ENCODE measurements at places on chromosomes 2 and 18.

- DNase-seq: no peak
Observed at GRCh38 chr18:46152808-46153617, 48.8 kb downstream of the HAUS1 start.

DNA sequence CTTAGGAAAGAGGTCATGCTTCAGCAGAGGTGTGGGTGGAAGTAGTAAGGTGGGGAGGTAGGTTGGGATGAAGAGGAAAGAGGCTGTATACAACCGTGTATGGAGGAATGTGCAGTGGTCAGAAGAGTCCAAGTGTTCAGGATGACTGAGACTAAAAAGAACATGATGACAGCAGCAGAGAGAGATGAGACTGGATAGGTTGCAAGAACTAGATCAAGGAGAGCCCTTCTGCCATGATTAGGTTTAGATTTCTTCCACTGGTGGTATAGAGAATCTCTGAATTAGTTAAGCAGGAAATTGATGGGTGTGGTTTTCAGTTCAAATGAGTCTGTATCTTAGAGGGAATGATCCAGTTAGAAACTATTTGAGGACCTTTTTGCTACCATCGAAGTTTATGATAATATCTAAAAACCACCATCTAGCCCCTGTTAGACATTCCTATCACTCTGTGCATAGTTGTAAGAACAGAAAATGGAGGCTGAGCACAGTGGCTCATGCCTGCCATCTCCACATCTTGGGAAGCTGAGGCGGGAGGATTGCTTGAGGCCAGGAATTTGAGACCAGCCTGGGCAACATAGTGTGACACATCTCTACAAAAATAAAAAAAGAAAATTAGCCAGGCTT is 221.0 kb downstream of the LTBP1 start:
- DNase-seq: no peak

DNA sequence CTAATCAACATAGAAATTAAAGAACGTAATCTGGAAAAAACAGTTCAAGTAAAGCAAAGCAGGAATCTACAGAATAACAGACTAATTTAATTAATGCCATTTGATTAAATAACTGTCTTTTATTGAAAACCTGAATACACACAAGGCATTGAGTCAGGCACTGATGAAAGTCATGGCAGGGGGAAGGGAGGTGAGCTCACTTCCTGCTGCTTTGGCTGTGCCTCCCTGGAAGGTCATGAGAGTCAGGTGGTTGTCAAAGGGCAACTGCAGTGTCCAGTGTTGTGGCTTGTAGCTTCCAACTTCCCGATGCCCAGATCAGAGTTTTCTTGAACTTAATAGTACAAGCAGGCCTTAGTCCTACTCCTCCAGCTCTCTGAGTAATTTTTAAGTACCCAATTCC is 180.9 kb downstream of the PID1 start:
- no peak for DNase-seq

GRCh38 chr2:218028562-218029348 is 26.0 kb upstream of the TNS1 start:
- no peak for DNase-seq

- DNase-seq: no peak
Observed at GRCh38 chr18:67553437-67553836, 36.9 kb upstream of the DSEL start.

DNA sequence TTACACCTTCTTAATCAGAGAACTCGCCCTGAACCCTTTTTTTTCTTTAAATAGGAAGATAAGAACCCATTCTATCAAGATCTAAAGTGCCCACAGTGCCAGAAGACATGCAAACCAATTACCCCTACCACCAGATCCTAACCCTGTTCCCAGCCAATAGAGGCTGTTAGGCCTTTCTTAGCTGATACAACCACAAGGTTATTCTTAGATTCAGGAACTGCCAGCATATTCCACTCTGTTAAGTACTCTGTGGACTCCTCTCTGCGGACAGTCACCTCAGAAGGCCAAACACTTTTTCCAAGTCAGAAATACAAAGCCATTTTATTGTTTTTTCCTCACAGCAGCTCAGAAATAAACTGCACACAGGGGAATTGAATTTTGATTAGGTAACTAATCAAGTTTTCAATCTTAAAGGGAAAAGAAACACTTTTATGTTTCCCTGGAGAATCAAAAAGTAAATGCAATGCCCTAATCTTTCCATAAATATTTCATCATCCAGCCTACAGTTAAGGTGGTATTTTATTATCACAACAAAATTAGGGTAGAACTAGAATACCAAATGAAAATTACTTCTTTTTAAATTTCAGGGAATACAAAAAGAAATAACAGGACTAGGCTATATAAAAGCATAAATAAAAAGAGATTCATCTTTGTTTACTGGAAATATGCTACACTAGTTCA is 111.4 kb downstream of the NBAS start:
- no peak for DNase-seq

GRCh38 chr2:163800951-163801381 is 65.2 kb upstream of the FIGN start:
- no peak for DNase-seq

- no peak for DNase-seq
Observed at GRCh38 chr2:173711816-173712215, 253.4 kb downstream of the SP3 start.

DNA sequence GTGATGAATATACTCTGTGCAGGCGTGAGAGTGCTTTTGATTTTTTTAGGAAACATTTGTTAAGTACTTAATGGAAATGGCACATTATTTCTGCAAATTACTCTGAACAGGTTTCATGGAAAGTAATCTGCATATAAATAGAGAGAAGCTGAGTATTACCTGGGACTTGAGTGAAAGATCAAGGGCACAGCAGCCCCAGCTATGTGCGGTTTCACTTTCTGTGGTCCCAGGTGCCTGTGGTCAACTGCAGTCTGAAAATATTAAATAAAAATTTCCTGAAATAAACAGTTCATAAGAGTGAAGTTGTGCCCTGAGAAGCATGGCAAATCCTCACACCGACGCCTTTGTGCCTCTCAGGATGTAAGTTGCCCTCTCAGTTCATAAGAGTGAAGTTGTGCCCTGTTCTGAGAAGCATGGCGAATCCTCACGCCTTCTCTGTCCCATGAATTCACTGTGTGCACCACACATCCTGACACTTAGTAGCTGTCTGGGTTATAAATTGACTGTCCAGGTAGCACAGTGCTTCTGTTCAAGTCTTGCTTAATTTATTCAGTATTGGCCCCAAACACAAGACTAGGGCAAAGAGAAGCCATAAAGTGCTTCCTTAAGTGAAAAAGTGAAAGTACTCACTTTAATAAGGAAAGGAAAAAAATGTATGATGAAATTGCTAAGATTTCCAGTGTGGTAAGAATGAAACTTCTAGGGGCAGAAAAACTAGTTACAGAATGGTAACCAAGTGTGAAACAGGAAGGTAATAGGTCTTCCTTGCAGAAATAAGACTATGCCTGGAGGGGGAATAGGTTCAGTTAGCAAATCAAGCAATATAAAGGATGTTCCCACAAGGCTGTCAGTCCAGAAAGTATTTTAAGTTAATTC is 4.3 kb upstream of the SNTG2 start:
- DNase-seq: no peak

- DNase-seq: no peak
Observed at GRCh38 chr2:205235434-205235833, 446.9 kb upstream of the NRP2 start.

DNA sequence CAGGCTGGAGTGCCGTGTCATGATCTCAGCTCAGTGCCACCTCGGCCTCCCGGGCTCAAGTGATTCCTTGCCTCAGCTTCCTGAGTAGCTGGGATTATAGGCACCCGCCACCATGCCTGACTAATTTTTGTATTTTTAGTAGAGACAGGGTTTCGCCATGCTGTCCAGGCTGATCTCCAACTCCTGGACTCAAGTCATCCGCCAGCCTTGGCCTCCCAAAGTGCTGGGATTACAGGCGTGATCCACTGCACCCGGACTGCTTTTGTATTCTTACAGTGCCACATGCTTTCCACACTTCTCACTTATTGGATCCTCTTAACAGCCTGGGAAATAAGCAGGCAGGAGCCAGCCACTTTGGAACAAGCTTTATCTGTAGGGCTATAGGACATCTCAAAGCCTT is 25.3 kb upstream of the BCL2L11 start:
- DNase-seq: no peak

All from stimulated activated CD8-positive, alpha-beta memory T cell treated with anti-CD3 and anti-CD28 coated beads, Interleukin-2, amount 100 ng/mL, for 1 hour (primary cell).